ENCODE measurements at places on chromosomes 5 and 9.

DNA sequence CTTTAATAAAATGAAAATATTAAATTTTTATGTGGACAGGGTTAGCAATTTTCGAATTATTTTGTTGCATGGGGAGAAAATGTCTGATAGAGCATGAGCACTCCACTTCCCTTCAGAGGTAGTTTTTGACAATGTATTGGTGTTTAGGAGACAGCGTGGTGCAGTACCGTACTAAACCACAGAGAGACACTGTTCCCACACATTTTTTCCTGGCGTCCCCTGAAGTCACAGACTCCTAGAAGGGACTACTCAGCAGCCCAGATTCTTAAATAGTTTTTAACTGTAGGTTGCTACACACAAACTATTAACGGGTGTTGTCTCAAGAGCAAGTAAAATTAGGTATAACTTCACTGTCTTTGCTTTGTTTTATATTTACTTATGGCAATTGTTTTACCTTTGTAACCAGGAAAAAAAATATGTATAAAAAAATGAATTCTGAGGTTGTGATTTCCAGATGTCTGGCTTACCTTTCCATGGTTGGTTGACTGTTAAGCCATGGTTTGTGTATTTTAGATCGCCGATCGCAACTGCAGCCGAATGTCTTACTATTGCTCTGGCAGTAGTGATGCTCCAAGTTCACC lies 171.2 kb downstream of the DOCK8 start:
- peak; percentile 40 for DNase-seq

DNA sequence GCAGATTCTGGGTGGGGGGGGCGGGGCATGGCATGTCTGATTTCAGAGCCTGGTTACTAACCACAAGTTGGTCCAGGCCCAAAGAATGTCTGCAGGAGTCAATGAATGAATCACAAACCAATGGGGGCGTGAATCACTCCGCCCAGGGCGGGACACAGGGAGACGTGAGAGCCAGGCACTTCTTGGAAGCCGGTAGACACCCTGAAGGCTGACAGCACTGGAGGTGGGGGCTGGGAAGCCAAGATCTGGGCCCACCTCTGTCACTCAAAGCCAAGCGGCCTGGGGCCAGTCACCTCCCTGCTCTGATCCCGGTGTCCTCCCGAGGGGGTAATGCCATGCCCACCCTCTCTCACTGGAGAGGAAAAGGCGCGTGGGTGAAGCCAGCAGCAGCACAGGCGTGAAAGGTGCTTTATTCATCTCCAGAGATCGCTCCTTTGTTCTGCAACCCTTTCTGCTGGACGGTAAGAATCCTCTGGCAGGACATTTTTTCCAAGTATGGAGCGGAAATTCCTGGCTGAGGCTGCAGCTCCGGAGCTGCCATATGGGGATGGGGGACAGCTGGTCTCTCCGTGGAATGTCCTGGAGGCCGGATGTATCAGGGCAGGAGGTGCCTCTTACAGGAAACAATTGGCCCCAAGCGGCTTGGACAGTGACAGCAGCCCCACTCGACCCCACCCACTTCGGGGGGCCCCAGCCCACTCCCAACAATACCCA lies 85.0 kb downstream of the STK10 start:
- DNase-seq: no peak

GRCh38 chr5:147935032-147935431 lies 28.7 kb upstream of the C5orf46 start:
- peak; percentile 49 for DNase-seq

GRCh38 chr5:133311176-133311575 lies 259.4 kb downstream of the HSPA4 start:
- no peak for DNase-seq
